ENCODE measurements at places on chromosomes 1 and 21. TPM values are rescaled to one million over a fixed set of nuclear protein-coding genes. Genes with fewer than 3 reads are reported as not detected.

DNA sequence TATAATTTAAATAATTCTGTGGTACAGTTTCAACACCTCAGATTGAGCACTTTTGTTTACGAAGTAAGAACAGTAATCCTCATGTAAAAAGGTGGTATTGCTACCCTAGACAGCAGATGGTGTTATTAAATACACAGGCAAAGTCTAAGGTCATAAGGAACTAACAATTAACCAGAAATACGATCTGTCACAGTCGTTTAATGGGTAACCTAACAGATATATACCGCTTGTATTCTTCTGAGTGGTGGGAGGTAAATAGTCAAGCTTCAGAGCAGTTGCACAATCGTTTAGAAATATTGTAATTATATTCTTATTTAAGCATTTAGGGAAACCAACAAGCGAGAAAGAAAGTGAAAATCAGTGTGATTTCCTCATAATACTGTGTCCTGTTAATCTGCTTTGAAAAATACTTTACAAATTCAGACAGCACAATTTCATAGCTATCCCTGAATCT, 9.8 kb upstream of the IRF2BP2 start:
- peaks cover 72% of the 10 kb centered on the region for H3K4me1 ChIP-seq
- no peak overlapping the region for H3K4me3 ChIP-seq
- no peaks in the 10 kb centered on the region for H3K27me3 ChIP-seq

DNA sequence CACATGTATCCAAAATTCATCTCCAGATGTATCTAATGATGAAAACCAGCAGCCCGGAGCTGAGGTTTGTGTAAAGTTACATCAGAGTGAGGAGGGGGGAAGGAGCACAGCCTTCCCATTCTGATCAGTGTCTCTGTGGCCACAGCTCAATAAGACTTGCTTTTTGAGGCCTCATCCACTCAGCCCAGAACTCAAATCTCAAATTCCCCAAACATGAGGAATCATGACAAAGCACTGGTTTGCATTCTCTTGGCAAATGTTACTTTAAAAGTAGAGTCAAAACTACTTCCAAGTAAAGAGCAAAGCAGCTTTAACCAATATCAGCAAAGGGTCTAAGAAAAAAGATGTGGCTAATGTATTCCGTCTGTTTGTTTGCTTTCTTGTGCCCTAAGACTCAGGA, 30.9 kb downstream of the CCN1 start:
- no peak overlapping the region for H3K4me3 ChIP-seq
- H3K4me1 ChIP-seq: peaks cover 41% of the 10 kb centered on the region
- no peaks in the 10 kb centered on the region for H3K36me3 ChIP-seq
- DNase-seq: no peak
- H3K27me3 ChIP-seq: no peaks in the 10 kb centered on the region

DNA sequence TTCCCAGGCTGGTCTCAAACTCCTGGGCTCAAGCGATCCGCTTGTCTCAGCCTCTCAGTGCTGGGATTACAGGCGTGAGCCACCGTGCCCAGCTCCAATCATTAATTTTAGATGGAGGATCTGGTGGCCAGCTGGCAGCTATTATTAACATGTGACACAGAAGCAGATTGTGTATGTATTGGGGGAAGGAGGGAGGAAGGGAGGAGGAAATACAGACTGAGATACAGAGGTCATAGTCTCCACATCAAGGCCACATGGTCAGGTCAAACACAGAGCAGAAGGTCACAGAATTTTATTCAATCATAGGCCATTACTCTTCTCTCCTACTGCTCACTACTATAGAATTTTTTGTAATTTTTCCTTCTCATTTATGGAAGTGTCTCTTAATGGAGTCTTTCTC, 57.9 kb upstream of the ADORA3 start:
- peaks cover 13% of the 10 kb centered on the region for H3K4me1 ChIP-seq
- peak; percentile 32 for DNase-seq
- H3K4me3 ChIP-seq: no peak overlapping the region

GRCh38 chr1:192998536-192998935, 60.6 kb downstream of the UCHL5 start:
- no peak for DNase-seq
- H3K4me3 ChIP-seq: no peak overlapping the region
- no peaks in the 10 kb centered on the region for H3K27me3 ChIP-seq
- H3K36me3 ChIP-seq: peaks cover 6% of the 10 kb centered on the region
- no peaks in the 10 kb centered on the region for H3K4me1 ChIP-seq
- H3K27ac ChIP-seq: no peak overlapping the region

GRCh38 chr1:92543131-92544055, 56.7 kb upstream of the GFI1 start:
- no peaks in the 10 kb centered on the region for H3K36me3 ChIP-seq
- no peaks in the 10 kb centered on the region for H3K4me1 ChIP-seq
- H3K27me3 ChIP-seq: no peaks in the 10 kb centered on the region
- no peak overlapping the region for H3K27ac ChIP-seq
- DNase-seq: peak; percentile 32
- H3K4me3 ChIP-seq: no peak overlapping the region

GRCh38 chr21:29124645-29125044, 5.8 kb upstream of the MAP3K7CL start:
- H3K4me1 ChIP-seq: no peaks in the 10 kb centered on the region
- no peaks in the 10 kb centered on the region for H3K27me3 ChIP-seq
- DNase-seq: no peak
- no peak overlapping the region for H3K4me3 ChIP-seq
- no peak overlapping the region for H3K27ac ChIP-seq

- DNase-seq: no peak
- H3K36me3 ChIP-seq: no peaks in the 10 kb centered on the region
- H3K27me3 ChIP-seq: no peaks in the 10 kb centered on the region
- H3K4me1 ChIP-seq: no peaks in the 10 kb centered on the region
Measured at GRCh38 chr1:20114021-20114648, 5.2 kb downstream of the PLA2G2D start.

NOS1AP gene
- polyA plus RNA-seq: 2.7 TPM

LMOD1 gene
- polyA plus RNA-seq: 17.3 TPM

SH3D21 gene
- 24.2 TPM for polyA plus RNA-seq

OR6N1 gene
- polyA plus RNA-seq: not detected

RFX5 gene
- polyA plus RNA-seq: 41.4 TPM
